IMR-90 (cell line): ENCODE measurements at places on chromosomes 2 and 18. TPM values are rescaled to one million over a fixed set of nuclear protein-coding genes. Genes with fewer than 3 reads are reported as not detected.

DNA sequence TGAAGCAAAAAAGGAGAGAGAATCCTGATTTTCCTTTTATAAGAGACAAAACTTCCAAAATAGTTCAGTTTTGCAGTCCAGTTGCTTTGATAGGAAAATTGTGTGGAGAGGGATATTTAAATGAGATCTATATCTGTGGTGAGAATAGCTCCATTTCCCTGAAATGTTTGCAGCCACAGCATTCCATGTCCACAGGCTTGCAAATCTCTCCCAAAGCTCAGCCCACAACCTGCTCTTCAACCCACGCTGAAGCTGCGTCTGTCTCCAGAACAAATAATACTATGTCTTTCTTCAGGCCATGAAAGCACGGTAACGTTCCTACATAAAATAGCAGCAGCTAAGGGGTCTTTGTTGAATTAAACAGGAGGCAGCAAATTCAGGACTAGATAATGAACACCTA lies 31.8 kb downstream of the TMEM17 start:
- no peak overlapping the region for H3K4me3 ChIP-seq
- H3K36me3 ChIP-seq, result no peaks in the 10 kb centered on the region

DNA sequence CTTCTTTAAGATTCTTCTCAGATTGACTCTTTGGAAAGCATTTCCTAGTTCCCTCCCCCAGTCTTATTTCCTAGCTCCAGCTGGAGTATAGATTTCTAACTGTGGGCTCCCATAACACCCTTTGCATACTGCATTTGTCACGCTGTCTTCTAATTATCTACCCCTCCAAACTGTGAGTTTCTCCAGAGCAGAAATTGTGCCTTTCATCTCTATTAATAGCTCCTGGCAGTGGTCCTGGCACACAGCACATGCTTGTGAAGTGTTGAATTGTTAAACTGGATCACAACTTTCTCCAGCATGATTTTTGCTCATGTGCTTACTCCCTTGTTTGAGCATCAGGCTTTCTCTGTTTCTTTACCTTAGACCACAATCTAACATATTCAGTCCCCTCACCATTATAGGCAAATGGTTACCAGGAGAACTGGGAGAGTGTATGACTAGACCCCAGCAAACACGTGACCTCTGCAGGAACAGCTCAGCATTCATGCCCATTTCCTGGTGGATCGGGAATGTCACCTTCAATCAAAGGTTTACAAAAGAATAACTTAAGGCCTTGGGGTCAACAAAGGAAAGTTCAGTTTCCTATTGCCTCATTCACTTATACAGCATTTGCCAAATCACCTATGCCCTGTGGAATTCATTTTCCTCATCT lies 175.7 kb upstream of the TANK start:
- H3K4me3 ChIP-seq, result no peak overlapping the region
- H3K4me1 ChIP-seq, result no peaks in the 10 kb centered on the region
- H3K27me3 ChIP-seq, result no peaks in the 10 kb centered on the region
- H3K36me3 ChIP-seq, result no peaks in the 10 kb centered on the region
- no peak for DNase-seq
- no peak overlapping the region for H3K27ac ChIP-seq

- no peaks in the 10 kb centered on the region for H3K4me1 ChIP-seq
- no peak overlapping the region for H3K4me3 ChIP-seq
- no peaks in the 10 kb centered on the region for H3K27me3 ChIP-seq
- DNase-seq, result no peak
- H3K27ac ChIP-seq, result no peak overlapping the region
Measured at GRCh38 chr2:32721376-32721775, 93.5 kb downstream of the TTC27 start.

The ORC2 gene
- 10.0 and 13.3 TPM in 2 replicates for total RNA-seq

The KRTCAP3 gene
- not detected in 2 replicates for total RNA-seq

DNA sequence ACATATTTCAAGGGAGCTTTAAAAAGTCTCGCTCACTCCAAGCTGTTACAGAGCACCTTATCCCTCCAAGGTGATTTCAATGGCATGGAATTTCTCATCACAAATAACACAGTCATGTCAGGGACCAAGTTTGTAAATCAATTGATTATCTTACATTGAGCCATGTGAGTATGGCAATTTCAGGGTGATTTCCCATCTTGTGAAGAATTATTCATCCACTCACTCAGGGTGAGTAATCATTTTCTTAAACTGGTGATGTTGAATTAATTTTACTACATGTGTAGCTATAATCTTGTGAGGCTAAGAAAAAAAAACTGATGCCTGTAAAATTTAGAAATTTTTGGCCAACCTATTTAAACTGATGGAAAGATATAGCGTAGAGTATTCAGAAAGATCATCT lies 3.3 kb upstream of the ABCA12 start:
- H3K4me1 ChIP-seq, result peaks cover 3% of the 10 kb centered on the region; the same call in 1 of the 2 replicates
- DNase-seq, result no peak
- H3K4me3 ChIP-seq, result no peak overlapping the region
- no peaks in the 10 kb centered on the region for H3K36me3 ChIP-seq

DNA sequence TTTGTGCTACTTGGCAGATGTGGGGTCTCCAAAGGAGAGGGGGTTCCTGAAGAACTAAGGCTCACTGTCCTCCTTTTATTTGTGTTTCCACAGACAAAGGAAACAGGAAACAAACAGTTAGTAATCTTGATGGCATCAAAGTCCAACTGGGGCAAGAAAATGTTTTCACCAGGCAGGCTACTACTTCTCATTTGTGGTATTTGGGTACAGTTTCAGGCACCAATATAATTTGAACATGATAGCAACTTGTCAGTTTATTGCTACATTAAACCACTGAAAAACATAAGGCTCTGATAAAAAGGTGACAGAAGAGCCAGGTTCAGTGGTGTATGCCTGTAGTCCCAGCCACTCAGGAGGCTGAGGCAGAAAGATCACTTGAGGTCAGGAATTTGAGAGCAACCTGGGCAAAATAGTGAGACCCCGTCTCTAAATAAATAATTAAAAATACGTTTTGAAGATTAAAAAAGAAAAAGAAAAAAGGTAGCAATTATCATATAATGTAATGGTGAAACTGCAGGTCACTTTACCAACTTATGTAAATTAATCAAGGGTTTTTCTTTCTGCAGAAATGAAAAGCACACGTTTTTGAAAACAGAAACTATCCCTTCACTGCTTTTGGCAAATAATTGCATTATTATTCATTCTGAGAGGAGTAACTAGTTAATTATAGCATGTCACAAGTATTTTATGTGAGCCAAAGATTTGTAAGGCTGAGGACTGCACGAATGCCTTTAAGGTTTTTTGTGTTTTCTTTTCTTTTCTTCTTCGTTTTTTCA lies 157.5 kb upstream of the CAVIN2 start:
- H3K4me1 ChIP-seq, result peaks cover 8% of the 10 kb centered on the region
- H3K27ac ChIP-seq, result no peak overlapping the region
- no peak for DNase-seq
- H3K36me3 ChIP-seq, result no peaks in the 10 kb centered on the region

DNA sequence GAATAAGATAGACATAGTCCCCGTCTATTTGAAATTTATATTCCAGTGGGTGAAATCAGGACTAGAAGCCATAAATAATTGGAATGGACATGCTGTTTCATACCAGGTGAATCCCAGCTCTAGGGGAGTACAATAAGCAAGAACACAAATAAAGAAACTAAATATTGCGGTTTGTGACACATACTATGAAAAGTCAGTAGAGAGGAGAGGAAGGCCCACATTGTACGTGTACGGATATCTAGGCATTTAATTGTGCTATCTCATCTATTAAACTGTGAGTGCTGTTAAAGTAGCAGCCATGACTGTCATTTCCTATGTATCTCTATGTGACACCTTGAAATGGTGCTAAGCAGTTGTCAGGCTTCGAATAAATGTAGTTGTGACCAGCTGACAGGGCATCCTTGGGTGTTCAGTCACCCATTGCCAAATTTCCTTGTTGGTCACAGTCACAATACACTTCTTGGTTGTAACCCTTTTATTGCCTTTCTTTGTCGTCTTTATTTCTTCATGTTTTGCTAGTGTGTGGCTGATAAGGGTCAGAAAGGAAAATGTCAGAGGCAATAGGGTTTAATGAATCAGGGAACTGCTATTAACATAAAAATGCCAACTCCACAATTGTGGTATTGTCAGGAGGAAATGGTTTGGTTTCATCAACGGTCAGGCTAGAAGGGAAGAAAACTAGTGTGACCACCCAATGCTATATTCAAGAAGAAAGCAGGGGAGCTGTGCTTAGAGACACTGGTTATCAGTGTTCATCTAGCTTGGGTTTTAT lies 31.5 kb downstream of the CPO start:
- peaks cover 7% of the 10 kb centered on the region; the same call in 1 of the 2 replicates for H3K27me3 ChIP-seq
- no peaks in the 10 kb centered on the region for H3K4me1 ChIP-seq
- no peak overlapping the region for H3K27ac ChIP-seq
- no peak overlapping the region for H3K4me3 ChIP-seq

The NAT8 gene
- not detected in 2 replicates for total RNA-seq

- H3K36me3 ChIP-seq, result no peaks in the 10 kb centered on the region
- no peak overlapping the region for H3K27ac ChIP-seq
- no peaks in the 10 kb centered on the region for H3K27me3 ChIP-seq
- H3K4me3 ChIP-seq, result no peak overlapping the region
- no peaks in the 10 kb centered on the region for H3K4me1 ChIP-seq
- DNase-seq, result no peak
Measured at GRCh38 chr18:53219853-53220252, 879.9 kb downstream of the DCC start.

The SPAST gene
- 14.5 and 21.1 TPM in 2 replicates for total RNA-seq

The TRIM54 gene
- under 0.01 TPM in 1 of 2 replicates, not detected in the other for total RNA-seq

The GALNT3 gene
- total RNA-seq, result 2.0 and 4.4 TPM in 2 replicates

- H3K27me3 ChIP-seq, result no peaks in the 10 kb centered on the region
- no peak overlapping the region for H3K4me3 ChIP-seq
- H3K27ac ChIP-seq, result no peak overlapping the region
- DNase-seq, result peak; percentile 49
Measured at GRCh38 chr2:191030521-191031154, 16.7 kb upstream of the STAT1 start.

The KATNAL2 gene
- 0.90 and 1.4 TPM in 2 replicates for total RNA-seq

DNA sequence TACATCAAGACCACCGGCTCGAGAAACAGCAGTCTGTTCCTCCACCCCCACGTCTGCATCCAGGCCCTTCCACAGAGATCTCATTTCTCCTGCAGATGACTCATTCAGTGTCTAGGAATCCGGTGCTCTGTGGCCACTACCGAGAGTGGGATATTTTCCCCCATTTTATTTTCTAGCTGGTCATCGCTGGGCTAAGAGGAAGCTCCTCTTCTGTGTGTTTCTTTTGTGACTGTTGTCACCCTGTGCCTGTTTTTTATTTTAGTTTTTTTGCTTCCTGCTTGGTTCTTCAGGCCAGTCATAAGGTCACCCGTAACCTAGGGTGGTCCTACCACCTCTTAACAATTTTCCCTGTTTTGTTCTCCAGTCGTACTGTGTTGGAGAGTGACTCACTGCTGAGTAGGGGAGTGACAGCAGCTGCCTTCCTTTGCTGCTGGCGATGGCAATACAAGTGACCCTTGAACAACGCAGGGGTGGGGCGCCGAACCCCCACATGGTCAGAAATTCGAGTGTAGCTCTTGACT lies 6.7 kb downstream of the RAMP1 start:
- no peak overlapping the region for H3K4me3 ChIP-seq
- DNase-seq, result peak; percentile 78
- no peaks in the 10 kb centered on the region for H3K36me3 ChIP-seq
- peak overlapping the region; percentile 85 for H3K27ac ChIP-seq

GRCh38 chr2:11861044-11861443 lies 114.6 kb downstream of the LPIN1 start:
- H3K4me1 ChIP-seq, result peaks cover 2% of the 10 kb centered on the region; the same call in 1 of the 2 replicates
- no peaks in the 10 kb centered on the region; the same call in 1 of the 2 replicates for H3K27me3 ChIP-seq
- no peaks in the 10 kb centered on the region for H3K36me3 ChIP-seq
- no peak overlapping the region for H3K4me3 ChIP-seq
- DNase-seq, result no peak

The GPR39 gene
- 7.2 and 9.0 TPM in 2 replicates for total RNA-seq

GRCh38 chr18:58015065-58015780 lies 28.8 kb upstream of the NEDD4L start:
- H3K4me3 ChIP-seq, result no peak overlapping the region
- no peaks in the 10 kb centered on the region; the same call in 1 of the 2 replicates for H3K4me1 ChIP-seq
- H3K27ac ChIP-seq, result no peak overlapping the region
- H3K27me3 ChIP-seq, result no peaks in the 10 kb centered on the region; the same call in 1 of the 2 replicates

The LYG2 gene
- not detected in 2 replicates for total RNA-seq
